ENCODE measurements at places on chromosomes 3 and 15.

DNA sequence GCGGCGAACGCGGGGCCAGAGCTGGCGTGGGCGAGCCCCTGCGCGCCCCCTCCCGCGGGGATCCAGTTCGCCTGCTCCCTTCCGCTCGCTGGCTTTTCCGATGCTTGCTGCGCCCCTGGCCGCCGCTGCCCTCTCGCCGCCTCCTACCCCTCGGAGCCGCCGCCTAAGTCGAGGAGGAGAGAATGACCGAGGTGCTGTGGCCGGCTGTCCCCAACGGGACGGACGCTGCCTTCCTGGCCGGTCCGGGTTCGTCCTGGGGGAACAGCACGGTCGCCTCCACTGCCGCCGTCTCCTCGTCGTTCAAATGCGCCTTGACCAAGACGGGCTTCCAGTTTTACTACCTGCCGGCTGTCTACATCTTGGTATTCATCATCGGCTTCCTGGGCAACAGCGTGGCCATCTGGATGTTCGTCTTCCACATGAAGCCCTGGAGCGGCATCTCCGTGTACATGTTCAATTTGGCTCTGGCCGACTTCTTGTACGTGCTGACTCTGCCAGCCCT, 721 bp downstream of the P2RY1 start:
- DNase-seq = no peak

GRCh38 chr3:141471160-141471559, 15.7 kb upstream of the RASA2 start:
- DNase-seq = no peak

DNA sequence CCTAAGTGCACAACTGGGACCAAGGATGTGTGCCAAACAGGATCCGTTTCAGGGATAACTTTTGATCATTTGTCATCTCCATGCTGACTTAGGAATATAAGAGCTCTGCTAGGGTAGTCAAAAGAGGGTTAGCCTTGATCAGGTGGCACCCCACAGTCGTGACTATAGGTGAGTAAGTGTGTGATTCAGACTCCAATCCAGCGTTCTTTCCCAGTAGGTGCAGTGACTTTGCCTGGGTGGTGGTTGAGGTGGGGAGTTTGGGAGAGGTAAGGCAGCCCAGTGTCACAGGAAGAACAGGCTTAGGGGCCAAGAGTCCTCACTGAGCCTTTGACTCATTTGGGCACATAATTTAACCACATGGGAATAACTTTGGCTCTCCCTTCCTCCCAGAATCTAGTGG, 51.0 kb downstream of the CHDH start:
- DNase-seq = no peak

GRCh38 chr3:159237226-159237625, 435.4 kb downstream of the MFSD1 start:
- peak; percentile 57 for DNase-seq

DNA sequence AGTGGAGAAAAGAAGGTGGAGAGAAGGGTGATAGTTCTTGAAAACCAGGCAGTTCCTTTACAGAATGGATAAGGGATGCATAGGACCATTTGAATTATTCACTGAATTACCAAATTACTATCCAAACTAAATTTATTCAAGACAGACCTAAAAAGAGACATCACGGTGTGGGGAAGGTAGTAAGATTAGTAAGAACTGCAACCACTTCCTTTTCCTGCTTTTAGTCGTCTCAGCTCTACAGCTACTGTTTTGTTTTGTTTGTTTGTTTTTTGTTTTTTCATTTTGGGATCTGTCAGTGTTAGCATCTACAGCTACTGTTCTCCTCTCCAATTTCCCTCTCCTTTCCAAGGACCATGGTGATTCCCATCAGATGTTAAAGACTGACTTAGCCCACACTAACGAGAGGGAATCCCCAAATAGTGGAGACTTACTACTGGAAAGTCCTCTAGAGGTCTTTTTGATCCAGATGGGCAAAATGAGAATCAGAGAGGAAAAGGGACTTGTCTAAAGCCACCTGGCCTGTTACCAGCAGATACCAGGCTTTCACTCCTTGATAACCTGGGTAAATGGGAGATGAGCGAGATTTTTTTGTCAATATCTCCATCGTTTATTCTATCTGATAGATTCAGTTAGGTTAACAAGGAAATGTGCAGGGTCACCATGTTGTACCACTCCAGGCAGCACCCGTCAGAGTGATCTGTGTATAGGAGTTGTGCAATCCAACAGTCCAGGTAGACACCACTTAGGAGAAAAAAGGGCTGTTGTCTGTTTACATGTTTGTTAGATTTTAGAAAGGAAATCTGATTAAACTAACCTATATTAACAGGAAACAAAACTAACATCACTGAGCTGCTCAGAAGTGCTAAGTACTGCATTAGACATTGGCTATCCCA, 6.0 kb downstream of the HCLS1 start:
- no peak for DNase-seq

- DNase-seq = no peak
Observed at GRCh38 chr3:55718521-55718921, 231.4 kb upstream of the WNT5A start.

DNA sequence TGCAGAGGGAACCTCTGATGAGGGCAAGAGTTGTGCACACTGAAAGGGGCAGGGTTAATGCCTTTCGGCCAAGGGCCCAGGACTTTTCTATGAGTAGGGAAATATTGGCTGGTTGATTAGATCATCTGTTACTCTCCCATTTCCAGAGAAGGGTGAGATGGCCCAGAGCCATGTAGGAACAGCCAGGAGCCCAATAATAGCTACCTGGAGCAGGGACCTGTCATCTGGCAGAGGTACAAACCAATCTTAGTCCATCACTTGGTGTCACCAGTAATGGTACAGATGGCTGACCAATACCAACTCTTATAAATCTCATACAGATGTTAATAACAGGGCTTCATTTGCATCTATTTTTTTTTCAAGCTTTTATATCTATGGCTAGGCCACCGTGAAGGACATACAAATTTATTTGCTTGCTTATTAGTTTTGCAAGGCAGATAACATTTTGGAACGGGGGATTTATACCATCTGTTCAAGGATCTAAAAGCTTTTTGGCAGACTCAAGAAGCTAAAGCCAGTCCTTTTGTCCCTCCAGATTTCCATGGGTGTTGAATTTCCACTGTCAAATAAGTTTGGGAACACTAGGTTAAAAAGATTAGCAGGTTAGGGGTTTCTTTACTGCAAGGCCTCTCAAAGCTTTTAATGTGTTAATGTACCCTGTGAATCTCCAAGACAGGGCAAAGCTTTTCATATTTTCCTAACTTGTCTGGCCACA, 79.3 kb downstream of the TNIK start:
- DNase-seq = no peak

DNA sequence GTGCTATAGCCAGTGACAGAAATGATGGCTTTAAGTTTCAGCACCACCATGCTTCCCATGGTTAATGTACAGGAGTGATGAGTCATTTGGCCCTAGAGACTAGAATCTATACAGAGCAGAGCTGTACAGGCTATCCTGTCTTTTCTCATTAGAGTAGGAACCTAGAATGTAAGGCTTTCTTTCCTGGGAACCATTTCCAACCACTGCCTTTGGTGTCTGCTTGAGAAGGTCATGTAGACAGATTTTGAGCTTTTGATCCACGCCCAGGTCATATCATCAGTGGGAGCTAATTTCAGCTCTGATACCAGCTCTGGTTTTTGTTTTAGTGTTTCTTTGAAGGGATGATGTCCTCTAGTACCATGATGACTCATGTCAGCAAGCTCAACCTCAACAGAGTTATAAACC, 543.1 kb downstream of the NTRK3 start:
- DNase-seq = no peak

DNA sequence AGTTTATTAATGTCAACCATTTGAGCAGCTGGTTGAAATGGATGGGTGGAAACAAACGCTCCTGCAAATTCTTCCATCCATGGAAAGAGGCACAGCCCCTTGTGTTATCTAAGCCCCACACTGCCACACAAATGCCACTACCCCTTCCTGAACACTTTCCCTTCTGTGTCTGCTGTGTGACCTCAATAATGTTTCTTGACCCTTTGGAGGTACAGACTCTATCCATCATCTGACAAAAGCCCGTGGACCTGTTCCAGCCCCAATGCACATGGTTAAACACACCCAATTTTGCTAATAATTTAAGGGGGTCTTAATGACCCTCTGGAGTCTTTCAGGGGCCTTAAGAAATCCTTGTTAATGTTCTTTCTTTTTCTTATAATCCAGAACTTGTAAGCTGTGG, 482.2 kb upstream of the CFAP20DC start:
- no peak for DNase-seq

GRCh38 chr3:179666030-179666429, 13.2 kb downstream of the USP13 start:
- no peak for DNase-seq

DNA sequence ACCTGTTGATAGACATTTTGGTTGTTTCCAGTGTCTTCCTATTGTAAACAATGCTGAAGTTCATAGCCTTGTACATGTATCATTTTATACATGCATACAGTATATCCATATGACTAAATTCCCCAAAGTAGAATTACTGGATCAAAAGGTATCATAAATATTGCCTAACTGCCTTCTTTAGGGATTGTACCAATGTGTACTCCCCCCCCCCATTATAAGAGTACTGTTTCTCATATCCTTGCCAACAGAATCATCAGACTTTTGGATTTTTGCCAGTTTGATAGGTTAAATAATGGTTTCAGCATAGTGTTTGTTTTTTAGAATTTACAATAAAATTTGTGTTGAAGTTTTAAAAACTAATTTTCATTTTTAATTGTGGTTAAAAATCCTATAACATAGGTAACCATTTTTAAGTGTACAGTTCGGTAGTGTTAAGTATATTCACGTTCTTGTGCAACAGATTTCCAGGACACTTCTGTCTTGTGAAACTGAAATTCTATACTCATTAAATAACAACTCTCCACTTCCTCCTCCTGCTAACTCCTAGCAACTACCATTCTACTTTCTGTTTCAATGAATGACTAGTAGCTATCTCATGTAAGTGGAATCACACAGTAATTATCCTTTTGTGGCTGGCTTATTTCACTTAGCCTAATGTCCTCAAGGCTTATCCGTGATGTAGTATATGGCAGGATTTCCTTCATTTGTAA, 30.8 kb upstream of the MAP3K13 start:
- no peak for DNase-seq

GRCh38 chr3:58200846-58201355, 9.9 kb downstream of the DNASE1L3 start:
- no peak for DNase-seq

- peak; percentile 70 for DNase-seq
Observed at GRCh38 chr3:193960487-193961274, 175.3 kb upstream of the HES1 start.

DNA sequence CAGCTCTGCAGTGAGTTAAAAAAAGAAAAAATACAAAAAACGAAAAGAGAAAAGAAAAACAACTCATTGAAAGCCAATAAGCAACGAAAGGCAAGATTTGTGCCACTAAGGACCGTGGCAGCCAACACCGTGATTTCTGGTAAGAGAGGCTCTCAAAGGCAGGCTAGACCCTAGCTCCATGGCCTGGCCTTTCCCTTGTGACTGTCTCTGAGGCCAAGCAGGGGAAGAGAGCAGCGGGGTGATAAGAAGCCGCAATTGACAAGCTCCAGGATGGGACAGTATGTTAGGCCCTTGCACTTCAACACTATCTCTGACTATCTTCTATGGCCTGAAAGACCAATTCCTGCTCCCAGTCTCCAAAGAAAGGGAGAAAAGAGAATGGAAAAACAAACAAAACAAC, 12.4 kb downstream of the APOD start:
- no peak for DNase-seq

GRCh38 chr3:27746838-27747237, 24.7 kb upstream of the EOMES start:
- no peak for DNase-seq

DNA sequence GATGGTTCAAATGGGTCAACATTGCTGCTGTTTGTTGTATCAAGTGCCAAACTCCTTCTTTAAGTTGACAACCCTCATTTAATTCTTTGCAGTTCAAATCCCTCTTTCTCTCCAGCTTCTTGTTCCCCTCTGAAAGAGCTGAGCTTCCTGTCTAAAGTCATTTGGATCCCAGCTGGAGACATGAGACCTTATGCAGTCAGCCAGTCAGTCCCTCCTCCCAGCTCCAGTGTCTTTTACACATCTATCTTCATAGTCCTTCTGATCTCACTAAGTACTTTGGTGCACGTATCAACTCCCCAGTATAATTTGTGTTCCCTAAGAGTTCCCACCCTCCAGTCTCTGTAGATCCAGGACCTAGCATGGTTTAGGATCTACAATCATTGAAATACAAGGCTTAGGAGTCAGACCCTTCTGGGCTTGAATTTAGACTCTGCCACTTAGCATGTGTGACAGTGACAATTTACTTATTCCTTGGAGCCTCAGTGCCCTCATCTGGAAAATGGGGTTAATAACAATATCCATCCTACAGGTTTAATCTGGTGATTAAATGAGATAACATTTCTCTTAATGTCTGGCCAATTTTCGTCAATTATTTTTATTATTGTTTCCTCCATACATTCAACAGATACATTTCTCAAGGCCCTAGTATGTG, 102.8 kb upstream of the SEMA6D start:
- no peak for DNase-seq

DNA sequence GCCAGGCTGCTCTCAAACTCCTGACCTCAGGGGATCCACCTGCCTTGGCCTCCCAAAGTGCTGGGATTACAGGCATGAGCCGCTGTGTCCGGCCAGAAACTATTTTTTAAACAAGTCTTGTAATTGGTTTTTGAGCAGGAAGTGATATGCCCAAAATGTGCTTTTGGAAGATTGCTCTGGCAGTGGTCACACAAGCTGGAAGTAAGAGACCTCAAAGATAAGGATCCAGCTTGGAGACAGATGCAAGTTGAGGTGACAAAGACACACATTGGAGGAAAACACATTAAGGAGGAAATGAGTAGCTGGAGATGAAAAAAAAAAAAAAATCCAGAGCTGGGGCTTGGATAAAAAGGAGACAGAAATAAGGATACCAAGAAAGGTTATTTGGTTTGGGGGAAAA, 6.3 kb downstream of the TM4SF18 start:
- no peak for DNase-seq

- DNase-seq = peak; percentile 31
Observed at GRCh38 chr3:188111002-188111584, 42.9 kb upstream of the LPP start.

- peak; percentile 74 for DNase-seq
Observed at GRCh38 chr3:101574388-101575112, 570 bp downstream of the PCNP start.

DNA sequence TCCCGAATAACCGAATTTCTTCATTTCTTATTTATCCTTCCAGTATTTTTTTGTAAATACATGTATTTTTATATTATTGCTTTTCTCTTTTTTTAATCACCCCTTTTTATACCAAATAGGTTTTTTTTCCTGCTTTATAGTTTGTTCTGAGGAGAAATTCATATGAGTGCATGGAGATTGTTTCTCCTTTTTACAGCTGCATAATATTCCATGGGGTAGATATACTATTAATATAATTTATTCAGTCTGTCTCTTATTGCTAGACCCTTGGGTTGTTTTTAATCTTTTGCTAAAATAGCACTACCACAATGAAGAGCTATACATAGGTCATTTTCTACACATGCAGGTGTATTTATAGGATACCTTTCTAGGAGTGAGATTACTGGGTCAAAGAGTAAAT, 3.5 kb upstream of the TMEM87A start:
- no peak for DNase-seq

Measured in astrocyte of the hippocampus (primary cell).